ENCODE measurements at places on chromosomes 5 and 9. TPM values are rescaled to one million over a fixed set of nuclear protein-coding genes. Genes with fewer than 3 reads are reported as not detected.

- no peak for DNase-seq
These were observed 31.2 kb downstream of the BNIP1 start for GRCh38 chr5:173175523-173175922.

DNA sequence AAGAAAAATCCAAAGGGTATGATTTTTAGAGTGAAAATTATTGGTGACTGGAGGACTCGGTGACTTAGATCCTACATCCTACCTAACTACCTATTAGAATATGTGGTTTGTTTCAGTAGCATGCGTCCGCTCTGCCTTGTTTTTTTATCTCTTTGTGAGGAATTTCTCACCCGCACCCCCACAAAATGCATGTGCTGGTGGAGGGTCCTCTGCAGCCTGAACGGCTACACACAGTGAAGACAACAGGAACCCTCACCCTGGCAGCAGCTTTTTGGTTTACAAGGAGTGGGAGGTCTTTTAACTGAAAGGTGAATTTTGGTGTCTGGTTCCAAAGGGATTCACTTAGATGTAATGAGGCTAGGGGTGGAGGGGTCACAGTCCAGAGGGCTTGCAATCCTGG is 115.5 kb downstream of the GNA14 start:
- no peak for DNase-seq

- DNase-seq: no peak
These were observed 6.5 kb upstream of the FAM78A start for GRCh38 chr9:131282688-131283422.

Gene YTHDC2
- 31.3 TPM for total RNA-seq

DNA sequence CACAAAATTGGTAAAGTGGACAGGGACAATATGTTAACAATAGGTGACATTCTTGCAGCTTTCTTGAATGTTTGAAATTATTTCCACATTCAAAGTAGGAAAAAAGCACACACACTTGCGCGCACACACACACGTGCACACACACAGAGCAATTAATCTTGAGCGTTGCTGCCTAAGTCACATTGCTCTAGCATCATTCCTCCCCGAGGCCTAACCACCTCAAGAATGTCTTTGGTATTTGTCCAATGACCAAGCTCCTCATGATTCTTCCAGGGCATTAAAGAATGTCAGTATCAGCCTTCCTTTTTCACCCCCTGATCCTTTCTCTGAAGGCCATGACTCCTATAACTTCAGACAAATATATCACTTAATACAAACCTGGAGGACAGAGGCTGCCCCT is 198.1 kb downstream of the NPR3 start:
- DNase-seq: no peak

- no peak for DNase-seq
These were observed 337 bp upstream of the DMAC1 start for GRCh38 chr9:7799944-7800285.

Gene SOHLH1
- total RNA-seq: not detected

Gene PIP5KL1
- 6.7 TPM for total RNA-seq

Gene ARHGEF39
- 0.33 TPM for total RNA-seq

GRCh38 chr9:109101810-109102209 is 17.9 kb downstream of the TMEM245 start:
- peak; percentile 91 for DNase-seq

GRCh38 chr9:136829412-136829811 is 12.9 kb upstream of the AJM1 start:
- no peak for DNase-seq

GRCh38 chr9:19409401-19410194 is 789 bp downstream of the ACER2 start:
- DNase-seq: peak; percentile 56

Gene ARID3C
- 0.17 TPM for total RNA-seq

Gene IRGM
- 0.17 TPM for total RNA-seq
